ENCODE measurements at places on chromosomes 7 and 10.

DNA sequence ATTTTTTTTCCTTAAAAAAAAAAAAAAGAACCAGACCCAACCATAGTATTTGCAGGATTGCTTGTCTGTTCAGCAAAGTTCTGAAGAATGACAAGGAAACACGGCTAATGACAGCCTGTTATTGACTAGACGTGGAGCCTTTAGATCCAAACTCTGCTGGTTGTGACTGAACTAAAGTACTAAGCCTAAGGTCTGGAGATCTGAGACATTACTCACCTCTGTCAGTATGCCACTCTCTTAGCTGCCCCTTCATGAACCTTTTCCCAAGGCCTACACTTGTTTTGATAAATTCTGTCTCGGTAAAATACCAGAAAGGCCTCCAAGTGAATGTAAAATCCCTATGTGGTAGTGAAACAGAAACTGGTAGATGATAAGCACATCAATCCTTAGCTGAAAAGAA lies 101.0 kb downstream of the CABCOCO1 start:
- DNase-seq: no peak

- no peak for DNase-seq
These were observed 96.0 kb upstream of the GATA3 start for GRCh38 chr10:7958442-7958841.

DNA sequence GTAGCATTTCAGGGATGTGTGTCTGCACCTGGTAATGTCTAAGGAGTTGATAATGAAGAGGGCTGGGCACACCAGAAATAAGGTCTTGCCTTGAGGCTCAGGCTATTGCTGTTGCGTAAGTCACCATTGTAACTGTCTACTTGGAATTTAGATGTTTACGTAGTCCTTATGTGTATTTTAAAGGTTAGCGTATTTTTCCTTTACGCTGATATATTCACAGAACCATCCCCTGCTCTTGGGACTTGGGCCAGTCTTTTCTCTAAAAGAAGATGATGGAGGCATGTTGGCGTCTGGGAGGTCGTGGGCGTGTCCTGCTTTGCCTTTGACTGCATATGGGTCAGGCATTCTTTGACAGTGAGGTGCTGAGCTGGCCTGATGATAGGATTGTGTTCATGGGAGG lies 14.7 kb downstream of the WDR37 start:
- no peak for DNase-seq

GRCh38 chr7:33038639-33039038 lies 23.9 kb downstream of the NT5C3A start:
- DNase-seq: no peak

DNA sequence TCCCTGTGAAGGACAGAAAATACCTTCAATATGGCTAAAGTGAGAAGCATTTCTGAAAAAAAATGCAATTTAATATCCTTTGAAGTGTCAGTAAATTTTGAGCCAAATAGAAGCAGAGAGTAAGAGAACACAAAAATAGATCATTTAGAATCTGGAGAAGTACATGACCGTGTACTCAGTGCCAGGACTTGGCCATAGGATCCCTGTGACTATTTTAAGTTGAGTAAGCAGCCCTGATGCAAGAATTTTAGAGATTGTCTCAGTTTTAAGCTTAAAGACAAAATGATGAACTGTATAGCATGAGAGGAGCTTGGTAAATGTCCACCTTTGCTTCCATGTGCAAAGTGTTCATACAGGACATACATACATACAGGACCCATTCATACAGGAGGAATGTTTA lies 2.5 kb downstream of the PTER start:
- no peak for DNase-seq

DNA sequence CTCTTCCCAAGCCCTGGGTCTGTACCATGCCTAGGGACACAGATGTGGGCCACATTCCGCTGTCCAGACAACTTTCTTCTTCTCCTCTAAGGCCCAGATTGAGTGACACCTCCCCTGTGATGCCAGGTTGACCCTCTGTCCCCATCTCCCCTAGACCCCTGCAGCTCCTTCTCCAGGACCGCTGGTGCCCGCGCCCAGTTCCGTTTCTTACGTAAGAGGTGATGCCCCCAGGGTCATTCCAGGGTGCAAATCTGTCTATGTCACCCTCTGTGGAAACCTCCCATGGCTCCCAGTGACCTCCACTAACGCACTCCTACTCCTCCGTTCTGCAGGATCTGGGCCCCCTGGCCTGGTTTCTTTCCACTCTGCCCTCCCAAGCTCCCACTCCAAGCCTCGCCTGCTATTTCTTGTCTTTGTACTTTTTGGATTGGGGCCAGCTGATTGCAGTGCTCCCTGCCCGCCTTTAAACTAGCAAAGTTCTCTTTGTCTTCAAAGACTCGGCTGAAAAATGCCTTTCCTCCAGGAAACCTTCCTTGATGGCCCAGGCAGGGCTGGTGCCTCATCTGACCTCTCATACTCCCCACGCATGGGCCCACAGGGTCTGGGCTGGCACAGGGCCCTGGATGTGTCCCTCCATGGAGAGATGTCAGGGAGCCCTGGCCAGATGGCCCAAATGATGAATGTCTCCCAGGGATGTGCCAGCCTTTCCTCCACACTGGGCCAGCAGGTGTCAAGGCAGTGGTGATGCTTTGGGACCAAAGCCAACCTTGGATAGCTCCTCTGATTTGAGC lies 21.3 kb upstream of the ELN start:
- no peak for DNase-seq

GRCh38 chr7:108589199-108589598 lies 19.5 kb downstream of the DNAJB9 start:
- no peak for DNase-seq

GRCh38 chr10:89887406-89887805 lies 186.0 kb downstream of the KIF20B start:
- no peak for DNase-seq

DNA sequence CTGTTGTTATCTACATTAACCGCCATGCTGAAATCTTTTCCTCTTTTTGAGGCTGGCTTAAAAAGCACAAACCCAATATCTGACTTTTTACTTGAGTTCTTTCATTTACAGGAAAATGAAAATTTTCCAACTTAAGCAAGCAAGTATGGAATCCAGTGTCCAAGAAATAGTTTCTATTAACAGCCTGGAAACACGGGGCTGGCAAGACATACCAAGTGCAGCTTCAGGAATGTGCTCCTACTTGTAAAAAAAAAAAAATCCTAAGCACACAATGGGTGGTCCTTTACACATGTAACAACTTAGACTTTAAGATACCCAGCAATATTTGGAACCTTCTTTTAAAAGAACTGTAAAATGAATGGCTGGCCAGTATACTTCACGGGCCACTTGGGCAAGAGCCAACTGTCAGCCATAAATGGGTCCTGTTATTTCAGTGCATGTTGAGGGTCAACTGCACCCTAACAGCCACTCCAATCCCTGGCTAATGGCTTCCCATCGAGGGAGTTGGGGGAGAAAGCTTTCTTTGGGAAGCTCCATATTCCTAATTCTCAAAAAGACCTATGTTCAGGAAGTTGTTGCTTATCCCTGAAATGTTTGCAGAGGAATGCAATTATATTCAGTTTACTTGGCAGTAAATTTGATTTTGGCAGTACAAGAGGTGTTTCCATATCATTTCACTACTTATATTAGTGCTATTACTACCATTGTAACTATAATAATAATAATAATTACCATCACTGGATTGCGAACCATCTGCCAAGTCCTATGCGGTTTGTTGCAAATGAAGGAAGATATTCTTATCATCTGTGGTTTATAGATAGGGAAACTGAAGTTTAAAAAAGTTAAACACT lies 236.4 kb upstream of the TMEM72 start:
- no peak for DNase-seq

GRCh38 chr7:127791446-127792189 lies 139.6 kb downstream of the SND1 start:
- DNase-seq: no peak

- DNase-seq: no peak
These were observed 220.5 kb upstream of the PRSS1 start for GRCh38 chr7:142528608-142529408.

GRCh38 chr7:143384148-143384547 lies 3.0 kb downstream of the ZYX start:
- no peak for DNase-seq

DNA sequence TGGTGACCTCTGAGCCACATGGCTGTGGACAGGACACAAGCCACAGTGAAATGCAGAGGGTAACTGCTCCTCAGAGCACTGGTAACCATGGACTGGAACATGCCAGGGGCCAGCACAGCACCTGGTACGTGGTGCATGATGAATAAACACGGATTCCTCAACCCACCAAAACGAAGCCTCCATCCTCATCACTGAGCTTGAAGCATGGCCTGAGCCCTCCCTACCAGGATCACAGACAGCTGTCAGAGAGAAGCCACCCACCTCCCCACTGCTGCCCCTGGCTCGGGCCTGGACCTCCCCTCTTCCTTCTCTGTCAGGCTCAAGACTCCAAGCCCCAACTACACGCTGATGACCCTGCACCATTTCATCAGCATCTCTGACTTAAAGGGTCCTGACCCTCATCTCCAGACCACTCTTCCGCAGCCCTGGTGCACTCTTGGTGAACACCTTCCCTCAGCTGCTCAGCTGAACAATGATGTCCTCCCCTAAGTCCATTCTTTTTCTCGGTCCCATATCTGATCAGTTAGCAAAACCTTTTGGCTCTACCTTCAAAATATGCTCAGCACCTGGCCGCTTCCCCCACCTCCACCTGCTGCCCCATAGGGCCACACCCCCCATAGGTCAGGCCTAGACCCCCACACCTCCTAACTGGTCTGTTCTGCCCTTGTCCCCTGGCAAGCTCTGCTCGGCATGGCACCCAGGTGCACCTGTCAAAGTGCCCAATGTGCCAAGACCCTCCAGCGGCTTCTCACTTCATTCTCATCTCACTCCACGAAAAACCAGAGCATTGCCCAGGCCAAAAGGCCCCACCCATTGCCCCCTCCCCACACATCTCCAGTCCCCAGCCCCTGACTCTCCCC lies 141.1 kb downstream of the MAPK8 start:
- no peak for DNase-seq

- DNase-seq: peak; percentile 76
These were observed 166.8 kb upstream of the ASAH2 start for GRCh38 chr10:50417886-50418830.

GRCh38 chr7:22812353-22812752 lies 10.3 kb downstream of the TOMM7 start:
- no peak for DNase-seq

DNA sequence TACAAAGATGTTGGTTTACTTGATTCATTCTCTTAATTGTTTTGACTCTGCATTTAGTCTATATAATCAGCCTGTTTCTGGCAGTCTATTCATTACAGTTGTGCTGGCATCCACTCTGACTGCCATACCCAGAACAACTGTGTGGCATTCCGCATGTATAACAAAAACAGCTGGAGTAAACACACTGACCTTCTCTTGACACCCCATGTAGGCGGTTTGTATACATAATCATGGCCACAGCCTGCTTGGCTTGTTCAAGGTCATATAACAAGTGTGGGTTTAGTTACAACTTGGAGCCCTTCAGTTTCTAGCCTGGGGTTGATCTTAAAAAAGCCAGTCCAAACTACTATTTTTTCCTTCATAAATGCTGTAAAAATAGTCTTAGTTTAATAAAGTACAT lies 70.9 kb downstream of the MBL2 start:
- DNase-seq: no peak

GRCh38 chr10:562142-562541 lies 127.3 kb downstream of the DIP2C start:
- DNase-seq: no peak

GRCh38 chr7:85765698-85766298 lies 578.9 kb upstream of the SEMA3D start:
- peak; percentile 40 for DNase-seq

GRCh38 chr7:2211259-2211880 lies 21.4 kb downstream of the MAD1L1 start:
- no peak for DNase-seq

DNA sequence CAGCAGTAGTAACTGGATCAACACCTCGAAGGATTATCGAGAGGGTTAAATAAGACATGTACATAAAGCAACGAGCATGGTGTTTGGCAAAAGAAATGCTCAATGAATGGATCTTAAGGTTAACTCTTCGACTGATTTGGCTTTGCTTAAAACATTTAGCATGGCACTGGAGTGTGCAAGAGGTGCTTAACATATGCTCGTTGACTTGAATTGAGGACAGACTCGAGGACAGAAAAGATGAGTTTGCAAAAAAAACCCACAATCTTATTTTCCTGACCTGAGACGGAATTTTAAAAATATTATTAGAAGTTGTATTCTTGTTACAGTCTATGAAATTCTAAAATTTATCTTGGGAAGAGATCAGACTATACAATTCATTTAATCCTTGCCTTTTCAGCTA lies 49.4 kb upstream of the ST8SIA6 start:
- no peak for DNase-seq
